ENCODE measurements at places on chromosomes 2 and 18.

- DNase-seq = no peak
Observed at GRCh38 chr2:50448556-50448955, 583.4 kb downstream of the NRXN1 start.

DNA sequence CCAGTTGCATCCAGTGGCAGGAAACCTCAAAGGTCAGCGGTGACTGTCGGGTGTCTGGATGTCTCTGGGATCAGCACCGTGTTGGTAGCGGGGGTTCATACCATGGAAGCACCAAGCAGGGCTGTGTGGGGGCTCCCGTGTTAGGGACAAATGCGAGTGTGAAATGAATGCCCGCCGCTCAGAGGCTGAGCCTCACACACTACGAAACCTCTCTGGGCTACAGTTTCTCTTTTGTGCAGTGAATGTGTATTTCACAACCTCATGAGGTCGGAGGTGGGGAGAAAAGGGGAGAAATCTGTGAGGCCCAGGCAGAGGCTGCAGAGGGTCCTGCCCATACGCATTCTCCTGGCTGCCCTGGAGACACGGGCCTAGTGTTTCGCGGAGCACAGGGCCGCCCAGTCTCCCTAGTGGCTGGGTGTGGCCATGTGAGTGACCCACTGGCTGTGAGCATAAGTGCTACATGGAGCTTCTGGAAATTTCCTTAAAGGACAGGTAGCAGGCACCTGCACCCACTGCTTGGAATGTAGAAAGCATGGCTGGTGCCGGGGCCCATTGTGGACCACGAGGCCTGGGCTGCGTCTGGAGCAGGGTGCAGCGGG lies 138.0 kb upstream of the GLI2 start:
- DNase-seq = no peak

- DNase-seq = no peak
Observed at GRCh38 chr2:275466-275865, 10.7 kb downstream of the ACP1 start.

- DNase-seq = no peak
Observed at GRCh38 chr2:47303341-47304148, 99.4 kb upstream of the MSH2 start.
